Activated CD4-positive, alpha-beta T cell treated with anti-CD3 and anti-CD28 coated beads, Interleukin-2, amount 50 U/mL, for 24 hours (primary cell): ENCODE measurements at places on chromosomes 13 and 19.

GRCh38 chr19:51311351-51312257 lies at the start of gene IGLON5:
Gene IGLON5 (plus strand): TSS chr19:51311644. CDS start chr19:51311848, 204 bp downstream.
- DNase-seq = no peak

DNA sequence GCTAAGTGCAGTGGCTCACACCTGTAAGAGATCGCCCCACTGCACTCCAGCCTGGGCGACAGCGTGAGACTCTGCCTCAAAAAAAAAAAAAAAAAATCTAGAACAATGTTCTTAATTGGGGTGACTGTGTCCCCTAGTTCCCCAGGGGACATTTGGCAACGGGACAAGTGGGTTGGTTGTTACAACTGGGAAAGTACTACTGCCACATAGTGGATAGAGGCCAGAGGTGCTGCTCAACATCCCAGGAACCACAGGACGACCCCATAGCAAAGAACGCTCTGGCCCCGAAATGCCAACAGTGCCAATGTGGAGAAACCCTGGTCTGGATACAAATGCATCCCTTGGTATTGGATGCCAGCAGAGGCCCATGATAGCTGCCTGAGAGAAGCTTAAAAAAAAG lies 11.8 kb downstream of the NLRP12 start:
- no peak for DNase-seq

DNA sequence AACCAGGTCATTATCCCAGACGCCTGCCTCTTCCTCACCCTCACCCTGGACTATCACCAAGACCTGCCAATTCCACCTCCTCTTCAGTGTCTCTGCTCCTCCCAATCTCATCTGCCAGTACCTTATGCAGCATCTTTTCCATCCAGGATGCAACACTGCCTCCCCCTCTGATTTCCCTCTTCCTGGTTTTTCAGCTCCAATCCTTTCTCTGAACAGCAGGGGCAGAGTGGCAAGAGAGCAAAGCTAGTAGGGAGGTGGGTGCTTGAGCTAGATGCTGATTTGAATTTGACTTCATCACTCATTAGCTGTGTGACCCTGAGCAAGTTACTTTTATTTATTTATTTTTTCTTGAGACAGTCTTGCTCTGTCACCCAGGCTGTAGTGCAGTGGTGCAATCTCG lies 25.6 kb upstream of the CABP5 start:
- DNase-seq = no peak

- peak; percentile 88 for DNase-seq
Measured at GRCh38 chr19:50476224-50476906, at the start of the genes EMC10 and GARIN5A. Gene EMC10 (plus strand): TSS chr19:50476507. CDS start chr19:50476545, 38 bp downstream. Gene GARIN5A (minus strand): TSS chr19:50476848. CDS start chr19:50476388, 460 bp downstream.

DNA sequence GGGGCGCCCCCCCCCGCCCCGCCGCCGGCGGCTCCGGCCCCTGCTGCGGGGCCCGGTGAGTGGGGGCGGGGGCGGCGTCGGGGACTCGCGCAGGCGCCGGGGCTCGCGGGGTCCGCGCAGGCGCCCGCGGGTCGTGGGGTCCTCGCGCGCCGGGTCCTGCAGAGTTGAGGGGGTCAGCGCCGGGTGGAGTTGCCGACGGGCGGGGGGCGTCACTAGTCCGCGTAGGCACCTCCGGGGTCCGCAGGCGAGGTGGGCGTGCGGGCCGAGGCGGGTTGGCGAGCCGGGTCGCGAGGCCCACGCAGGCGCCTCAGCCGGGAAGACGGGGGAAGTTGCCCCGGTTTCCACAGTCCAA lies 365 bp downstream of the PPP6R1 start:
- DNase-seq = no peak

DNA sequence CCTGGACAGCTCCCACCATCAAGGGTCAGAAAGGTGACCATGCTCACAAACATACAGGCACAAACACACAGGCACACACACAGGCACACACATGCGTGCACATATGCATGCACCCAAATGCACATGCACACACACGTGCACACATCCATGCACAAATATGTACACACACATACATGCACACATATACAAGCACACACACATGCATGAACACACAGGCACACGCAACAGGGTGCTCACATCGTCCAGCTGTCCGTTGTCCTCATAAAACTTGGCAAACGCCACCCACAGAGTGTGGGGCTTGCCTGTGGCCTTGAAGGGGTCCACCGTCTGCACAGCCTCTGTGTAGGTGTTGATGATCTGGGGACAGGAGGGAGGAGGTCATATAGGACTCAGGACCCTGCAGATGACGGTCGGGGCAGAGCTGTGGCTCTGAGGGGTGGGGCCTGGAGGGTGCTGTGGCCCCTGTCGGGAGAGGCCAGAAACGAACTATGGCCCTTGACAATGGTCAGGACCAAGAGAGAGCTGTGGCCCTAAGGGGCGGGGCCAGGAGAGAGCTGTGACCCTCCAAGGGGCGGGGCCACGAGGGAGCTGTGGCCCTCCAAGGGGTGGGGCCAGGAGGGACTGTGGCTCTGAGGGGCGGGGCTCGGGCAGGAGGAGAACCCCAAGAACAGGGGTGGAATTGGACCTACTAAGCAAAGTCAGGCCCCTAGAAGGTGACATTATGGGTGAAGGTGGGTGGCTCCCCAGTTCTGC lies 6.2 kb downstream of the XAB2 start:
- DNase-seq = no peak
